ENCODE measurements at places on chromosomes 1 and 21. TPM values are rescaled to one million over a fixed set of nuclear protein-coding genes. Genes with fewer than 3 reads are reported as not detected.

- no peak for DNase-seq
These were observed 488 bp downstream of the DBT start for GRCh38 chr1:100249155-100249536.

GRCh38 chr1:192160196-192160595 lies 1.9 kb downstream of the RGS18 start:
- no peak for DNase-seq

DNA sequence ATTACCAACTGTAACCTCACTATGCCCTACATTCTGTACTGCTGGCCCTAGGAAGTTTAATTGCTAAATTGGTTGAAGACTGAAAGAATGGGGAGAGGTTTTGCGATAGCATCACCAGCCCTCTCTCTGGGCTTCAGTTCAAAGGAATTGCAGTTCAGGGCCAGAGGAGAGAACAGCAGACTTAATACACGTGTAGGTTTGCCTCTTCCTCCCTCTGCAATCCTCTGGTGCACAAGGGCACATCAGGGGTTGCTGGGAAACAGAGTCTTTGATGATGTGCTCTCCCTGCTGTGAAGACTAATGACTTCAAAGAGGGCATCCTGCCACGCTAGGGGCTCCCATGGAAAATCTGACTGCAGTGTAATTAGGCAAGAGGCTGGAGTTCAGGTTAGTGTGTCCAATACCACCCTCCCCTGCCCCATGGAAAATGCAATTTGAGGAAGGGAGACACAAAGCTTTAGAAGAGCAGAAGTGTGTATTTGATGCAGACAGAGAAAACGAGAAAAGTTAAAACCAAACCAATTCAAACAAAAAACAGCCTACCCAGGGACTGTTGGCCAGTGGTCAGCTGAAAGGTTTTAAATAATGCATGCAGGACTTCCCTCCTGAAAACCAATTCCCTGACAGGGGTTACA lies 167.9 kb downstream of the ASTN1 start:
- no peak for DNase-seq

GRCh38 chr1:171158551-171158950 lies 26.5 kb upstream of the FMO2 start:
- DNase-seq = no peak

- no peak for DNase-seq
These were observed 152.5 kb downstream of the CDC7 start for GRCh38 chr1:91653183-91653582.

GRCh38 chr1:155931332-155932038 lies 2.7 kb downstream of the KHDC4 start:
- no peak for DNase-seq

DNA sequence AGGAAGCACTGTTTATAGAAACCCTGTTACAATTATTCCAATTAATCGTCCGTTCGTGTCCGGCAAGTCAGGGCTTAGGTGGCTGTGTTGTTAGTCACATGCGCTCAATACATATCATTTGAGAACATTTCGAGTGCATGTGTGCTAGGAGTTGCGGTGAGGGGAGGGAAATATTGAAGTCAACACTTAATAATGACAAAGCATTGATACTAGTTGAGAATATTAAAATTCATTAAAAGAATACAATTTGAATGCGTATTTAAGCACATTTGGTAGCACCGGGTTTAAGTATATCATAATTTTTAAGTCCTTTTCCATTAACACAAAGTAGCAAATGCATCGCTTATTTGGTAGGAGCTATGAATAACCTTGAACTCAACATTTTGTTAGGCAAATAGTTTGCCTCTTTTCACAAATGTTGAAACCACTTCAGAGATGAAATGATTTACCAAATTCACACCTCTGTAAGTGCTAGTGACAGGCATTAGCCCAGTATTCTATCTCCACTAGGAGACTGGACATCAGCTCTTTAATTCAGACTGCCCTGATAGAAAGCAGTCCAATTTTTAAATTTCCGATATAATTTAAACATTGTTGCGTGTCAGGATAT lies 1.1 kb upstream of the SERBP1 start:
- no peak for DNase-seq

- no peak for DNase-seq
These were observed 9.3 kb upstream of the CNR2 start for GRCh38 chr1:23922321-23922943.

Gene SPATA21
- not detected for total RNA-seq

- peak; percentile 9 for DNase-seq
These were observed 886 bp downstream of the ZMYM4 start for GRCh38 chr1:35269201-35269988.

DNA sequence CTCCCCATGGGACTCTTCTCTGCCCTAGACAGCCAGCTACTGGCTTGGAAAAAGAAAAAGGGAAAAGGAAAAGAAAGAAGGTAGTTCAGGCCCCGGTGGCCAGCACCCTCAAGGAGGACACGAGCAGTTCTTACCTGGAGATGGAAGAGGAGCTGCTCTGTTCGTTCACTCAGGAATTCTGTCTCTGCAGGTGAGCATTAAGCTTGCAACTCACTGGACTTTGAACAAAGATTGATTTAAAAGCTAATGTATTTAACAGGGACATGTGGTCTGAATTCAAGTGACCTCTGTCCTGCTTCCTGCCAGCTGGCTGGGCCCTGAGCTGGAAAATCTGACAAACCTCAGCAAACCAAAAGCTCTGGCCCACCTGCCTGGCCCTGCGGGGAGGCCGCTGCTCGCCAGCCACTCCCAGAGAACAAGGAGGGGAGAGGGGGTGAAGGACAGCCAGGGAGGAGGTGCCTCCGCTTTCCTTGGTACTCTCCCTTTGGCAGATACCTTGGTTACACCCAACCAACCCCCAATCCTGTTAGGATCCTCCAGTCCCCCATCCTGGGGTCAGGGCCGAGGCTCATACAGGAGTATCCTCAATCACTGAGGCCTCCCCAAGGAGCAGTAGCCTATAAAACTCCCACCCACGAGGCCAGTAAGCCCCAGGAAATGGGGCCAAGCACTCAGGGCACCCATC lies at the start of gene PDZK1:
TSS of gene PDZK1 (minus strand) at position 186 of the 685 bp plus-strand sequence. CDS start 19,347 bp downstream, outside the sequence.
- DNase-seq = no peak

Gene C1orf87
- total RNA-seq = not detected

Gene FAM177B
- not detected for total RNA-seq

DNA sequence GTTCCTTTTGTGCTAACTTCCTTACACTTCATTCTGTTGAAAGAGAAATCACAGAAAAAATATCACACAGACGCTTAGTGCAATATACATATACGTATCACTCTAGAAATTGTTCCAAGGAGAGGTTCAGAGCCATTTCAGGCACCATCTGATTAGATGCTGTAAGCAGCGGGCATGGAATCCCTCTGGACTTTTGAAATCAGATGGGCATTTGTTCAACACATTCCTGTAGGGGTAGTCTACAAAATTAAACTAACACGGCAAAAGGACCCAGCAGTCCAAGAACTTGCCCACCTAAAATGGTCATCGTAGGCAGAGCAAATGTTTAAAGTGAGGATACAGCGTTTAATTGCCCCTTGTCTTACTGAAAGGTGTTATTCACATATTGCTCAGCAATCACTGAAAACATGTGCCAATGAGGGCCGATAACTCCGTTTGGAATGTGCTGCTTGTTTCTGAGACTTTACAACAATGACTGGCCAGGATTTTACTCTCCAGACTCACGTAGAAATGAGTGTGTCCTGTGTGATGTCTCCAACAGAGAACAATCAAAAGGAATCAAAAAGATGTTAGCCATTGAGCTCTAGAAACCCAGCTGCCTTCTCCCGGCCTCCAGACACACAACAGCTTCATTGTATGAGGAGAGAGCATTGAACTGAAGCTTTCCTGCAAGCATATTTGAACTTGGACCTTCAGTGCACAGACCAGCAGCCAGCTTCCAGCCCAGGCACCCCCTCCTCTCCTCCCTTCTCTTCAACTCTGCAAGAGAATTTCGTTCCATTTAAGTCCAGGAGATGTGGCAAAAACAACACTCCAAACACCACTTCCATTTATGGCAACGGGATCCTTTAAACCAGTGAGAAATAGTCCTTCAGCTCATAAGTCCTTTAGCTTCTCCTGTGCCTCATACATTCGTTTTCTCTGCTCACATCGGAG lies 32.1 kb upstream of the ADORA3 start:
- DNase-seq = no peak

GRCh38 chr21:32735524-32735923 lies 7.7 kb upstream of the SYNJ1 start:
- no peak for DNase-seq

DNA sequence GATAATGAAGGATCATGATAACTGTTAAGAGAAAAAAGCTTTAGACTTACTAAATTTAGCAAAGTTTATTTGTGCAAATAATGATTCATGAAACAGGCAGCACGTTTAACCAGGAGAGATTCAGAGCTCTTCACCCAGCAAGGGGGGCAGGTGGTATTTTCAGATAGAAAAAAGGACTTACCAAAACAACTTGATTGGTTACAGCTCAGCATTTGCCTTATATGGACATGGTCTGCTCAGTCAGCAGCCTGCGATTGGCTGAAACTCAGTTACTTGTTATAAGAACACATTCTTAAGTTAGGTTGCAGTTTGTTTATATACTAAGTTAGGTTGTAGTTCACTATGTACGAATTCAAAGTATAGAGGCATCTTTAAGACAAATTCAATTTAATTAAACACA lies 165.6 kb downstream of the DUSP10 start:
- no peak for DNase-seq

Gene AK4
- 0.35 TPM for total RNA-seq

Gene CRTC2
- total RNA-seq = 201 TPM

Gene TFF3
- not detected for total RNA-seq

Gene RNU1-4
- 3,774 TPM for total RNA-seq

- DNase-seq = no peak
These were observed 1.7 kb upstream of the SCAF4 start for GRCh38 chr21:31733551-31734149.

Gene DDX59
- total RNA-seq = 24.0 TPM

GRCh38 chr1:192867180-192867579 lies 58.3 kb downstream of the RGS2 start:
- no peak for DNase-seq

DNA sequence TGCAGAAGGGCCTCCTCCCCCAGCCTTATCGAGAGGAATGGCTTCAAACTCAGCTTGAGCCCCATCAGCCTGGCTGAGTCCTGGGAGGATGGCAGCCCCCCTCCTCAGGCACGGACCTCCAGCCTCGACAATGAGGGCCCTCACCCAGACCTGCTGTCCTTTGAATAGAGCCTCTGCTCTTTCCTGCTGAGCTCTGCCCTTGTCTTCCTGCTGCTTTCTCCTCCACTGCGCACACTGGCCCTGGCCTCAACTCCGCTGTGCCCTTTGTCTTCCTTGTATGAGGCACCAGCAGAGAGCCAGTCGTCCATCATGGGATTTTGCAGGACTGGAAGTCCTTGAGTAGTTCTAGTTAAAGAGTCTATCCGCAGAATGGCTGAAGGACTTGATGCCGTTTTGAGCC lies 2.0 kb downstream of the C1orf226 start:
- no peak for DNase-seq

GRCh38 chr1:20493839-20494608 lies 8.0 kb upstream of the CAMK2N1 start:
- DNase-seq = peak; percentile 92

Gene LMX1A
- total RNA-seq = not detected

DNA sequence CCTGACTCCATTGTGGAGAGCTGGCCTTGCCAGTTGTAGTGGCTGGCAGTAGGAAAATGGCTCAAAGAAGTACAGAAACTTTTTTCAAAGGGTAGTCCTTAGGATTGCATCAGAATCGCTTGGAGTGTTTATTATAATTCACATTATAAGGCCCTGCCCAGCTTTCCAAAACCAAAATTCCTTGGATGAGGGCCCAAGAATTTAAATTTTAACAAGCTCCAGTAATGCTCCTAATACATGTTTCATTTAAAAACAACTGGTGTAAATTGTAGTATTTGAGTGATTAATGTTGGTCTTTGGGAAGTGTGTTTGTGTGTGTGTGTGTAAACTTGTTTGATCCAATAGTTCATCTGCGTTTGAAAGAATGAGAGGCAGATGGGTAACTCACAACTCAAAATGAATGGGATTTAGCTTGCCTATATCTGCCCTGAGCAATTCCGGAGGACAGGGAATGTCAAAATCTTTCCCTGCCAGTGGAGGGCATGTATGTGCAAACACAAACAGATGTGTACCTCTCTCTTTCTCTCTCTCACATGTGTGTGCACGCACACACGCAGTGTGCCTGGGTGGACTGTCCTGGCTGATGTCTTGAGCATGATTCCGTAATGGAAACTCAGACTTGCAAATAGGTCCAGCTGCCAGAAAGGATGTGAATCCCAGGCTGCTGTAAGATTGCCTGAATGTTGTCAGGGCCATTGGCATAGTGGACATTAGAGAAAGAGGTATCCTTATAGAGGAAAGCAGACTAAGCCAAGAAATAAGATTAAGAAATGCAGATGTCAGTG lies 293.1 kb downstream of the LMX1A start:
- DNase-seq = no peak

Gene ITGB3BP
- total RNA-seq = 7.9 TPM

Gene ODR4
- total RNA-seq = 28.7 TPM

Gene CADM3
- not detected for total RNA-seq

- no peak for DNase-seq
These were observed 29.8 kb downstream of the ANKRD13C start for GRCh38 chr1:70324683-70325082.

Gene LCE1E
- total RNA-seq = not detected

DNA sequence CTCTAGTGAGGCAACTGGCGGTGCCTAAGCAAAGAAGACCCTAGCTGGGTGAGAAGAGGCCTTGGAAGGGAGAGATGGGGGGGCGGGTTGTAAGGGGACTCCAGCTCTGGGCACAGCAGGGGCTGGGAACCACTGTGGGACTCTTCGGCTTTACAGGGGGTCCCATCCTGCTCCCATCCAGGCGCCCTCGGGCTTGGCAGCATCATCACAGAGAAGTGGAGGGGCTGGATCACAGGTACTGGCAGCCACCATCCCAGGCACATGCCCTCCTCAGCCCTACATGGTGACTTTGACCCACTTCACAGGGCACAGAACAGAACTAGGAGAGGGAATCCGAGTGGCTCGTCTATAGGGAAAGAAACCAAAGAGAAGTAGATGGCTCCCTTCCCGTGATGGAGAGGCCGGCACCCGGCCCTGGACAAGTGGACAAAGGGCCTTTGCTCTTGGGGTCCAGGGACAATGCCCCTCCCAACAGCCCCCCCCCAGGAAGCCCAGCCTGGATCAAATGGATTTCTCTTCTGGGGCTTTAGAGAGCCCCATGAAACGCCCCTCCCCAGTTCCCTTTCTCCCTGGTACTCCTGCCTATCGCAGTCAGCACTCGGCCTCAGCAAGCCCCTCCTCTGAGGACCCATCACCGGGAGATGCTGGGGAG lies 54.0 kb upstream of the ECE1 start:
- DNase-seq = no peak

DNA sequence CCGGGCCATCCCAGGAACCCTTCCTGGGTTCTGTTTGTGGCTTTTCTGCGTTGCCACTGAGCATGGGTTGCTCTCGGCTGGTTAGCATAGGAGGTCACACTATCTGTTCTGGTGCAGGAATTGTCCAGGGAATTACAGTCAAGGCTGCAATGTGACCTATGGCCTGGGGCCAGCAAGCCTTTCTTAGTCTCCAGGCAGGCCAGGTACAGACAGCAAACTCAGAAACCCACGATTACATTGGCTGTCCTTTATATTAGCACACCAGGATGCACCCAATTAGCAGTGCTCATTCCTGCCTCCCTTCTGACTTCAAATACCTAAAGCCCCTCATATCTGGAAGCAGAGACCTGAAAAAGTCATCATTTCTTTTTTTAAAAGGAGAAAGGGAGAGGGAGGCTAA lies 55.2 kb downstream of the CD247 start:
- DNase-seq = no peak

Measured in CD8-positive, alpha-beta T cell (primary cell).